ENCODE measurements at places on chromosomes 13 and 19. TPM values are rescaled to one million over a fixed set of nuclear protein-coding genes. Genes with fewer than 3 reads are reported as not detected.

- H3K4me3 ChIP-seq = no peak overlapping the region
- H3K27ac ChIP-seq = no peak overlapping the region
- no peaks in the 10 kb centered on the region for H3K4me1 ChIP-seq
- no peaks in the 10 kb centered on the region for H3K36me3 ChIP-seq
Observed at GRCh38 chr19:50921426-50922316, 10.5 kb upstream of the KLK4 start.

DNA sequence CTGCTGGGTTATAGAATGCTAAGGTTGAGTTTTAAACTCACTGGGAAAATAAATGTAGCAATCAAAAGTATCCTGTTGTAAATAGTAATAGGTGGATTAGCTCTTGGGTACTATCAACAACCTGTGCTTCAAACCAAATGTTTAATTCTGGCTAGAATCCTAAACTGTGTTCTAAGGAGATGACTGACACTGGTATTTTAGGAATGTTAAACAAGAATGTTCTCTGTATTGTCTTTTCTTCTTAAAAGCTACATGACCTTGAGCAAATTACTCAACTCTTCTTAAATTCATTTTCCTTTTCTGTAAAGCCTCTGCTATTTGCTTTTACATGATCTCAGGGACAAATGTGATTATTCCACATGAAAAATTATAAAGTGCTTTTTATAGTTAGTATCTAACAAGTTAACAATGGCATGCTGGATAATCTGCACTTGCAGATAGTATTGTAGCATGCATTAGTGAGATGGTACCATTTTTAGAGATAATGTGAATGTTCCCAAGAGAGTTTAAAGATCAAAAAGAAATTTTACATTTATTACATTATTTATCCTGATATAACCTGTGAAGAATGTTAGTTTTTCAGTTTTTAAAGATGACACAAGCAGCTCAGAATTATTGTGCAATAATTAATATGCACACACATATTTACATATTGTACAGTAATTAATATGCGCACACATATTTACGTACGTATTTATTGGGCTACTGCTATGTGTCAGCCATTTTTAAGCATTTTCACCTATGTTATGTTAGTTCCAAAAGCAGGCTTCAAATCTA lies 13.6 kb upstream of the EPSTI1 start:
- peaks cover 17% of the 10 kb centered on the region for H3K4me1 ChIP-seq
- H3K27ac ChIP-seq = peak overlapping the region; percentile 24
- H3K27me3 ChIP-seq = no peaks in the 10 kb centered on the region
- DNase-seq = no peak
- H3K36me3 ChIP-seq = no peaks in the 10 kb centered on the region

DNA sequence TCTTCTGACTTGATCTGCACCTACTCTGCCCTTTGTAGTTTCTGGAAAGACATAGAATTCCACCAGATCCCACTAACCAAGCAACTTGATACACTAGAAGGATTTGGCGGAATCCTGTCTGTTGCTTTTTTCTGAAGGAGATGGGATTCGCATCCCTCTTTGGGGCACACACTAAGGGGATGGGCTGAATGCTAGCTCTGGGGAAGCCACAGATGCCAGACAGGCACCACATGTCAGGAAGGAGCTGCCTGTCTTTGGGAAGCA lies 52.1 kb downstream of the SERP2 start:
- no peak overlapping the region for H3K4me3 ChIP-seq
- no peaks in the 10 kb centered on the region for H3K36me3 ChIP-seq
- H3K27ac ChIP-seq = no peak overlapping the region
- DNase-seq = no peak
- H3K27me3 ChIP-seq = no peaks in the 10 kb centered on the region

- H3K27ac ChIP-seq = no peak overlapping the region
- no peaks in the 10 kb centered on the region for H3K4me1 ChIP-seq
- H3K4me3 ChIP-seq = no peak overlapping the region
- H3K36me3 ChIP-seq = no peaks in the 10 kb centered on the region
Observed at GRCh38 chr19:4196587-4197148, 14.2 kb downstream of the ANKRD24 start.

DNA sequence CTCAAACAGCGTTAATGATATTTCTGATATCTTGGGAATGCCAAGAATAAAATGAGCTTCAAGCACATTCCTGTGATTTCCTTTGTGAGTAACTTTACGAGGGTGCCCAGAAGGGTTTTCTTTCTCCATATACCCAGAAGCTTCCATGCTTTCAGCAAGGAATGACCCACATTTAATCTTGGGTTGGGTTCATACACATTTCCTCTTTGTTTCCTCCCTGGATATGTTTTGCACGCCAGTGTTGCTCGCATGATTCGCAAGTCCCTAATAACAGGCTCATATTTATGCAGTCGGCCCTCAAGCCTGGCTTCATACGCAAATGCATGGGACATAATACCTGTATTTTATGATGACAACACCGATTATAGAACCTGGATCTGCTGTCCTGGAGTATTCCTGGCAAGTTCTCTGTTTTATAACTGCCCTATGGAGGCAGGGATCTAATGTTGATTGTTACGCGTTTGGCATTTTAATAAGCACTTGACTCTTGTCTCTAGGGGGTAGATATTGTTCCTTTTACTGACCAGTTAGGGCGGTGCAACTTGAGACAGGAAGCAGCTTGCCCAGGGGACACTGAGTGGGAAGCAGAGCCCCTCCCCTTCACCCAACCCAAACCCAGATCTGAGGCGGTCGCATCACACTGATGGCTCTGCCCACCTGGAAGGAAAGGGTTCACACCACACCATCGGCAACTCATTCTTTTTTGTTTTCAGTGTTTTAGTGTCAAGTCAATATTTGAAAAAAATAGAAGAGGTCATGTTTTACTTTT lies 220.4 kb upstream of the SOX1 start:
- H3K27me3 ChIP-seq = peaks cover 7% of the 10 kb centered on the region

DNA sequence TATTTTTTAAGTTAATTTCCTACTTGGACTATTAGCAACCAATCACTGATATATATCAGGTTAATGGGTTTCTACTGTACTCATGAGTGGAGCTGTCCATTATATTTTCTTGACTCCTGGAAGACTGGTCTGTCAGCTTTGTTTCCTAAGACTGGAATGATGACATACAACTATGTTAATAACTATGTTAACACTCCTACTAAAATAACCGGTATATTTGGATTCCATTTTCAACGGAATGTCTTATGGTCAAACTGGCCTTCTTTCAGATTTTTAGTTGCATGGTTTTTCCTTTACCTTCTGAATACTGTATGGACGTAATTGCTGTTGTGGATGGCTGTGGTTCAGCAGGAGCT lies 45.8 kb upstream of the GPI start:
- DNase-seq = no peak
- H3K4me3 ChIP-seq = no peak overlapping the region
- peaks cover 18% of the 10 kb centered on the region for H3K36me3 ChIP-seq
- no peaks in the 10 kb centered on the region for H3K27me3 ChIP-seq
- H3K4me1 ChIP-seq = peaks cover 10% of the 10 kb centered on the region

DNA sequence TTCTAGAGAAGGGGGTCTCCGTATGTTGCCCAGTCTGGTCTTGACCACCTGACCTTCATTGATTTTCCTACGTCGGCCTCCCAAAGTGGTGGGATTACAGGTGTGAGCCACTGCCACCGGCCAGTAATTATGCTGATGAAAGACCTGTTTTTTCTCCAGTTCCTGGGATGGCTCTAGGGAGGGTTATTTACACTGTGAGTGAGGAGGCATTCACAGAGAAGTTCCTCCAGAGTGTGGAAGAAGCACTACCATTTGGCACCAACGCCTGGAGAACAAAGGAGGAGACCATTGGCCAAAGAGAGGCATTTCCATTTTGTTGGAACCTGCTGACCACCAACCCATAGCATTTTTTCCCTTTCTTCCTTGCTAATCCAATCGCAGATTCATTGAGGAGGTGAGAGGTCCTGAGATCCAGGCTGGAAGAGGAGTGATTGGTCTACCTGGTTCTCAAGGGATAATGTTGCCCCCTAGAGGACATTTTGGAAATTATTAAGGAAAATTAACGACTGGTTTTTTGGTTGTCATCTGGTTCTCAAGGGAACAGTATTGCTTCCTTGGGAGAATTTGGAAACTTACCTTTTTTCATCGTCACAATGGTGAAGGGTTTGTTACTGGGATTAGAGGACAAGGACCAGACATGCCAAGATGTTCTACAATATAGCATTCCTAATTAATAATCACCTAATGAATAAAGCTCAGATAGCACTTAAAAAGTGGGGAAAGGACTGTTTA lies 5.5 kb upstream of the SAE1 start:
- no peak for DNase-seq
- H3K4me1 ChIP-seq = no peaks in the 10 kb centered on the region
- no peak overlapping the region for H3K4me3 ChIP-seq
- no peak overlapping the region for H3K27ac ChIP-seq

The SHISA7 gene
- total RNA-seq = 0.20 TPM

Measured in adrenal gland (tissue), 19 donors.